H9 (cell line): ENCODE measurements at places on chromosomes 13 and 19. TPM values are rescaled to one million over a fixed set of nuclear protein-coding genes. Genes with fewer than 3 reads are reported as not detected.

GRCh38 chr13:67131393-67131792 is 98.7 kb downstream of the PCDH9 start:
- H3K4me1 ChIP-seq = no peaks in the 10 kb centered on the region
- H3K27me3 ChIP-seq = no peaks in the 10 kb centered on the region
- no peak overlapping the region for H3K4me3 ChIP-seq
- H3K27ac ChIP-seq = no peak overlapping the region
- no peak for DNase-seq

- H3K4me3 ChIP-seq = no peak overlapping the region
- H3K4me1 ChIP-seq = no peaks in the 10 kb centered on the region
- no peaks in the 10 kb centered on the region for H3K27me3 ChIP-seq
- H3K27ac ChIP-seq = no peak overlapping the region
These were observed 102.6 kb upstream of the TSHZ3 start for GRCh38 chr19:31451686-31452330.

The LYPD3 gene
- 1.8 TPM in 2 replicates for total RNA-seq

DNA sequence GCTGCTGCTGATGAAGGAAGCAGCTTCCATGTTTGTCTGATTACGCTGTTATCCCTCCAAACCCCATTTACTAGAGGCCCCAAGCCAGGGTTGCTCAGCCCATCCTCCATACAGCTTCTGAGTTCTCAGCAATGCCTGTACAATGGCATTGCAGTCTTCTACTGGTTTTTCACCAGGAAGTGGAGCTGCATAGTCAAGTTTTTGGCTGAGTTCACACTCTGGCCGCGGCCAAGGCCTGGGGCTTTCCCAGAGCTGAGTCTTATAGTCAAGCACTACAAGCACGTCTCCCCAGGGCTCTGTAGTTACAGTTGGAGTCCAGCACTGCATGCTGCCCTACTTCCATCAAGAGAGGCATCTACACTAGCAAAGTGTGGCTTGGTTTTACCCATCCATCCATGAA is 182.5 kb downstream of the POU4F1 start:
- H3K4me3 ChIP-seq = no peak overlapping the region
- H3K27ac ChIP-seq = no peak overlapping the region
- no peaks in the 10 kb centered on the region for H3K36me3 ChIP-seq
- no peak for DNase-seq
- no peaks in the 10 kb centered on the region for H3K4me1 ChIP-seq

The SYNE4 gene
- total RNA-seq = 19.2 and 20.4 TPM in 2 replicates

DNA sequence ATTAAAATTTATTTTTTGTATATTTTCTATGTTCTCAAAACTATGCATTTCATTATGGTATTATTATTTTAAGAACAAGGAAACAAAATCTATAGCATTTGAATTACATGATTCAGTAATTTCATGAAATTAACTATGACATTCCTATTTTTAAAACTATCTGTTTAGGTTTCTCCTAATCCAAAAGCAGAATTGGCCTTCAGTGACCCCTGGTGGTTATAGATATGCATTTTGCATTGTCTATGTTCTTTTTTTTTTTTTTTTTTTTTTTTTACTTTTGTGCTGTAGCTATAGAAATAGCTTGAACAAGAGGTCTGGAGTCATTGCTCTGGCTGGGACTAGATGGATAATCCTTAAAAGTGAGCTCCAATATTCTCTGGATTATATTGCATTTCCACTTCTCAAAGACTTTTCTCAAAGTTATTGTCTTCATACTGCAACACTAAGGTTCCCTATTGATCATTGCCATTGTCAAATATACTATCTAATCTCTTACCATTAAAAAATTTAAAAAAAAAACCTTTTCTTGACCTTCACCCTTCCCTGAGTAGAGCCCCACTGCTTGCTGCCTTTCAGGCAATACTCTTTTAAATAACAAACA is 15.9 kb upstream of the DNAJC3 start:
- H3K27me3 ChIP-seq = no peaks in the 10 kb centered on the region
- no peaks in the 10 kb centered on the region for H3K4me1 ChIP-seq
- H3K27ac ChIP-seq = no peak overlapping the region
- DNase-seq = no peak
- peaks cover 6% of the 10 kb centered on the region; the same call in 1 of the 2 replicates for H3K36me3 ChIP-seq

- no peak overlapping the region for H3K27ac ChIP-seq
- peak; percentile 66 for DNase-seq
- H3K27me3 ChIP-seq = no peaks in the 10 kb centered on the region
These were observed 10.4 kb downstream of the GJB2 start for GRCh38 chr13:20182231-20182846.

The SRRM5 gene
- 0.44 and 0.70 TPM in 2 replicates for total RNA-seq

GRCh38 chr19:7272856-7273578 is 21.2 kb downstream of the INSR start:
- no peak overlapping the region for H3K27ac ChIP-seq
- DNase-seq = no peak
- peaks cover 10% of the 10 kb centered on the region for H3K36me3 ChIP-seq
- H3K4me1 ChIP-seq = no peaks in the 10 kb centered on the region
- no peak overlapping the region for H3K4me3 ChIP-seq

- no peak for DNase-seq
- H3K36me3 ChIP-seq = no peaks in the 10 kb centered on the region
- H3K4me1 ChIP-seq = no peaks in the 10 kb centered on the region
- H3K27ac ChIP-seq = no peak overlapping the region
- H3K27me3 ChIP-seq = no peaks in the 10 kb centered on the region
These were observed 34.0 kb downstream of the FGF14 start for GRCh38 chr13:102367836-102368235.

The ADAT3 gene
- 12.2 and 12.9 TPM in 2 replicates for total RNA-seq

The BRME1 gene
- total RNA-seq = 4.7 and 6.7 TPM in 2 replicates

DNA sequence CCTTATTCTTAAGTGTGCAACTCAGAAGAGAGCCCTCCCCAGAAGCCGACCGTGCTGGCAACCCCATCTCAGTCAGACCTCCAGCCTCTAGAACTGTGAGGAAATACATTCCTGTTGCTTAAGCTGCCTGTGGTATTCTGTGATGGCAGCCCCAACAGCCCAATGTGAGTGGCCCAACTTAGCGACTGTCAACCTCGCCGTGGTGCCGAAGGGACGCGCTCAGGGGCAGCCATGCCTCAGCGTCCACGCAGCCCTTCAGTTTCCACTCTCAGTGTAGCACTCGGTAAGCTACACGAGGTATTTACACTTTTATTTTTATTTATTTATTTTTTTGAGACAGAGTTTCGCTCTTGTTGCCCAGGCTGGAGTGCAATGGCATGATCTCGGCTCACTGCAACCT is 18.4 kb downstream of the PROZ start:
- no peak overlapping the region for H3K4me3 ChIP-seq
- H3K27ac ChIP-seq = no peak overlapping the region
- no peaks in the 10 kb centered on the region for H3K4me1 ChIP-seq
- peaks cover 77% of the 10 kb centered on the region for H3K36me3 ChIP-seq
- H3K27me3 ChIP-seq = no peaks in the 10 kb centered on the region
- no peak for DNase-seq

The ATP4A gene
- total RNA-seq = 0.24 and 0.88 TPM in 2 replicates
